ENCODE measurements at places on chromosomes 16 and 17.
A peak's percentile ranks its signal among the peaks of the same experiment; 100 is the strongest.

- H3K27ac ChIP-seq: no peak overlapping the region
- peaks cover 11% of the 10 kb centered on the region for H3K4me1 ChIP-seq
- H3K36me3 ChIP-seq: no peaks in the 10 kb centered on the region
- H3K27me3 ChIP-seq: peaks cover 4% of the 10 kb centered on the region
- DNase-seq: peak; percentile 49
Observed at GRCh38 chr16:23801378-23801777, 34.4 kb upstream of the PRKCB start.

DNA sequence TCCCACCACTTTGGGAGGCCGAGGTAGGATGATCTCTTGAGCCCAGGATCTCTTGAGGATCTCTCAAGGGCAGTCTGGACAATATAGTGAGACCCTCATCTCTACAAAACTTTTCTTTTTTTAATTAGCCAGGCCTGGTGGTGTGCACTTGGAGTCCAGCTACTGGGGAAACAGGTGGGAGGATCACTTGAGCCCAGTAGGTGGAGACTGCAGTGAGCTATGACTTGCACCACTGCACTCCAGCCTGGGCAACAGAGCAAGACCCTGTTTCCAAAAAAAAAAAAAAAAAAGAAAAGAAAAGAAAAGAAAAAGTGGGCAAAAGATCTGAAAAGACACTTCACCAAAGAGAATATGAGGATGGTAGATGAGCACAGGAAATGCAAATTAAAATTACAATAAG, 15.0 kb downstream of the RAB40B start:
- H3K36me3 ChIP-seq: peaks cover 9% of the 10 kb centered on the region
- H3K27ac ChIP-seq: no peak overlapping the region
- no peak for DNase-seq
- no peak overlapping the region for H3K4me3 ChIP-seq

- peaks cover 38% of the 10 kb centered on the region for H3K4me1 ChIP-seq
- peak; percentile 19 for DNase-seq
- H3K27ac ChIP-seq: no peak overlapping the region
- peaks cover 10% of the 10 kb centered on the region for H3K27me3 ChIP-seq
- H3K36me3 ChIP-seq: no peaks in the 10 kb centered on the region
Observed at GRCh38 chr17:76504117-76504516, 2.9 kb upstream of the RHBDF2 start.

DNA sequence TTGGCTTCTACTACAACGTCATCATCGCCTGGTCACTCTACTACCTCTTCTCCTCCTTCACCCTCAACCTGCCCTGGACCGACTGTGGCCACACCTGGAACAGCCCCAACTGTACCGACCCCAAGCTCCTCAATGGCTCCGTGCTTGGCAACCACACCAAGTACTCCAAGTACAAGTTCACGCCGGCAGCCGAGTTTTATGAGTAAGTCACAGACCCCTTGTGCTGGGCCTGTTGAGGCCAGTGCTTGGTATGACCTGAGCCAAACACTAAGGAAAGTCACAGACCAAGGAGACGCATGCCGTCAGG, 16.1 kb downstream of the SLC6A2 start:
- H3K27ac ChIP-seq: no peak overlapping the region
- DNase-seq: no peak
- H3K36me3 ChIP-seq: no peaks in the 10 kb centered on the region
- peaks cover 13% of the 10 kb centered on the region for H3K27me3 ChIP-seq

DNA sequence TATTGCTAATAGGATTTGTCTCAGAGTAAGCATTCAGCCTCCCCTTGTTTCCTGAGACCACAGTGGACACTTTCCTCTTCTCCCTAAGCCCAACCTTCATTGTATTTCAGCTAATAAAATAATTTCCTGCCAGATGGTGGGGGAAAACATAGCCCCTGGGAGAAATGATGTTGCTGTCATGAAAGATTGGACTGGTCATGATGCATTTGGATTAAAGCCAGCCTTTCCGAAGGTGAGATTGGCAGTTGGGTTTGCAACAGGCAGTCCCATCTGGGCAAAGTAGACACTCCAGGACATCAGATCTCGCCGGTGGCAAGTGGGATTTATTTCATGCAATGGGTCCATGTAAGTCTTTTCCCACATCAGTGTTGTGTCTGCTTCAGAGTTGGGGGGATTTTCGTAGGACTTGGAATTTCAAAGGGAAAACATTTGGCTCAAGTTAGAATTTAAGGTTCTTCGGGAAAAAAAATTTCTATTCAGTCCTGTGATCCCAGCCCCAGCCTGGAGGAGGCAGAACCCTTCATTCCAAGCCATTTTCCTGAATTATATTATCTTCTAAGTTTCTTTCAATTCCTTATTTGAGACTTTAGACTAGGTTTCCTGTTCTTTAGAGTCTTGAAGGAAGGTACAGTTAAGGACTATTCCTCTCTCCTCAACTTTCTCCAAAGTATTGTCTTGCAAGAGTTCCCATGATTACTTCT, 391.7 kb downstream of the XYLT1 start:
- H3K4me1 ChIP-seq: no peaks in the 10 kb centered on the region
- no peak overlapping the region for H3K4me3 ChIP-seq
- no peak for DNase-seq
- no peaks in the 10 kb centered on the region for H3K36me3 ChIP-seq
- no peak overlapping the region for H3K27ac ChIP-seq

- H3K36me3 ChIP-seq: peaks cover 11% of the 10 kb centered on the region
- no peak overlapping the region for H3K27ac ChIP-seq
- H3K4me3 ChIP-seq: no peak overlapping the region
- H3K27me3 ChIP-seq: peaks cover 2% of the 10 kb centered on the region
- peaks cover 36% of the 10 kb centered on the region for H3K4me1 ChIP-seq
Observed at GRCh38 chr17:43353393-43353792, 45.4 kb upstream of the ARL4D start.

DNA sequence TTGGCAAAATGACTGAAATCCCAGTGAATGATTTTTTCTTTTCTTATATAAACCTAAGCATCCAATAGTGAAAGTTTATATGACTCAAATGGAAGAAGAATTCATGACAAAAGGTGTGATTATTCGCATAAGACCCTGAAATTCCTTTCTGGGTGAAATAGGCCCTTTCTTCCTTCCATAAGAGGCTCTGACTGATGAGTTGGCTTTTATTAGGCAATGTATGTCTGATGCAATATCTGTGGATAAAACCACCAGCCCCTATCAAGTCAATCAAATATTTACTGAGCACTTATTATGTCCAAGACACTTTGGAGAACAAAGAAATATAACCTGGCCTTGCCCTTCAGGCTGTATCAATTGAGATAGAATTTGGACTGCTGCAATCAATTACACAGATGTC, 316.6 kb downstream of the CDH13 start:
- H3K4me3 ChIP-seq: no peak overlapping the region
- H3K27ac ChIP-seq: no peak overlapping the region
- H3K4me1 ChIP-seq: no peaks in the 10 kb centered on the region
- H3K36me3 ChIP-seq: no peaks in the 10 kb centered on the region

GRCh38 chr17:50817838-50818237, 17.5 kb upstream of the WFIKKN2 start:
- peak overlapping the region; percentile 22 for H3K4me3 ChIP-seq
- H3K27ac ChIP-seq: no peak overlapping the region
- H3K4me1 ChIP-seq: peaks cover 11% of the 10 kb centered on the region
- peak; percentile 11 for DNase-seq
- peaks cover 14% of the 10 kb centered on the region for H3K27me3 ChIP-seq
- no peaks in the 10 kb centered on the region for H3K36me3 ChIP-seq

- no peaks in the 10 kb centered on the region for H3K27me3 ChIP-seq
- peaks cover 52% of the 10 kb centered on the region for H3K4me1 ChIP-seq
- peaks cover 43% of the 10 kb centered on the region for H3K36me3 ChIP-seq
Observed at GRCh38 chr16:84594725-84595038, 23.2 kb downstream of the COTL1 start.

- no peak overlapping the region for H3K27ac ChIP-seq
- H3K27me3 ChIP-seq: peaks cover 34% of the 10 kb centered on the region
- no peaks in the 10 kb centered on the region for H3K36me3 ChIP-seq
- H3K4me1 ChIP-seq: no peaks in the 10 kb centered on the region
- DNase-seq: no peak
- no peak overlapping the region for H3K4me3 ChIP-seq
Observed at GRCh38 chr17:59498530-59499307, 66.7 kb upstream of the DHX40 start.

- DNase-seq: no peak
- no peak overlapping the region for H3K4me3 ChIP-seq
- no peak overlapping the region for H3K27ac ChIP-seq
- H3K36me3 ChIP-seq: peaks cover 9% of the 10 kb centered on the region
- peaks cover 28% of the 10 kb centered on the region for H3K4me1 ChIP-seq
Observed at GRCh38 chr16:74650966-74651567, 15.6 kb downstream of the RFWD3 start.

DNA sequence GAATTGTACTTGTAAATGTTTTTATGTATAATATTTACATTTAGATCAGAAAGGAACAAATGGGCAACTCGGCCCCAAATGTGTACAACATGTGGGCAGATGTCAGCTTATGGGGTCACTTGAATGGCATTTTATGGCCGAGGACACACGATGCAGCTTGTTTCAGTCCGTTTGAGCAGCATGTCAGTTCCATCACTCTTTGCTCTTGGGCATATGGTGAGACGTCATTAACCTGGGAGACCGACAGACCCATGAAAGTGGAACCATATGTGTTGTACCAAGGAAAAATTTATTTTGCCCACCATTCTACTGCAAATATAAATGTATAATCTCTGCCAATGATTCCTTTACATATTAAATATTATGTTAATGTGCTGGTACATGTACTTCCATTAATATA, 561.9 kb upstream of the SOX9 start:
- peaks cover 2% of the 10 kb centered on the region for H3K27me3 ChIP-seq
- no peak overlapping the region for H3K4me3 ChIP-seq
- no peak overlapping the region for H3K27ac ChIP-seq
- peaks cover 6% of the 10 kb centered on the region for H3K4me1 ChIP-seq

DNA sequence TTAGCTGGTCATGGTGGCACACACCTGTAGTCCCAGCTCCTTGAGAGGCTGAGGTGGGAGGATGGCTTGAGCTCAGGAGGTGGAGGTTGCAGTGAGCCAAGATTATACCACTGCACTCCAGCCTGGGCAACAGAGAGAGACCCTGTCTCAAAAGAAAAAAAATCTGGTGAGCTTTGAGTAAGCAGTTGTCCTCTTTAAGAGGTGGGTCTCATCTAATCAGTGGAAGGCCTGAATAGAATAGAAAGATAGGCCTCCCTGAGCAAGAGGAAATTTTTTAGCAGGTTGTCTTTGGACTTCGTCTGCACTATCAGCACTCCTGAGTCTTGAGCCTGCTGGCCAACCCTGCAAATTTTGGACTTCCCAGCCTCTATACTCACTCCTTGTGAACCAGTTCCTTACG, 266.0 kb upstream of the ZFHX3 start:
- no peak overlapping the region for H3K27ac ChIP-seq
- H3K4me1 ChIP-seq: no peaks in the 10 kb centered on the region
- no peaks in the 10 kb centered on the region for H3K36me3 ChIP-seq
- peaks cover 10% of the 10 kb centered on the region for H3K27me3 ChIP-seq
- no peak for DNase-seq

GRCh38 chr17:39661744-39662541, 3.2 kb upstream of the TCAP start:
- no peaks in the 10 kb centered on the region for H3K36me3 ChIP-seq
- H3K27ac ChIP-seq: no peak overlapping the region
- no peak for DNase-seq
- no peak overlapping the region for H3K4me3 ChIP-seq

- no peak overlapping the region for H3K27ac ChIP-seq
- H3K4me3 ChIP-seq: no peak overlapping the region
- H3K36me3 ChIP-seq: peaks cover 19% of the 10 kb centered on the region
- DNase-seq: no peak
- peaks cover 53% of the 10 kb centered on the region for H3K4me1 ChIP-seq
- no peaks in the 10 kb centered on the region for H3K27me3 ChIP-seq
Observed at GRCh38 chr17:28331891-28332420, 3.3 kb downstream of the IFT20 start.

- H3K4me1 ChIP-seq: peaks cover 30% of the 10 kb centered on the region
- H3K27ac ChIP-seq: peak overlapping the region; percentile 94
- H3K4me3 ChIP-seq: peak overlapping the region; percentile 51
- peaks cover 15% of the 10 kb centered on the region for H3K36me3 ChIP-seq
Observed at GRCh38 chr16:23423496-23424049, 29.4 kb downstream of the COG7 start.

GRCh38 chr17:3768769-3769168, 32.2 kb downstream of the ITGAE start:
- no peak for DNase-seq
- peaks cover 10% of the 10 kb centered on the region for H3K27me3 ChIP-seq
- H3K4me3 ChIP-seq: no peak overlapping the region
- no peak overlapping the region for H3K27ac ChIP-seq
- peaks cover 19% of the 10 kb centered on the region for H3K4me1 ChIP-seq
- peaks cover 5% of the 10 kb centered on the region for H3K36me3 ChIP-seq

DNA sequence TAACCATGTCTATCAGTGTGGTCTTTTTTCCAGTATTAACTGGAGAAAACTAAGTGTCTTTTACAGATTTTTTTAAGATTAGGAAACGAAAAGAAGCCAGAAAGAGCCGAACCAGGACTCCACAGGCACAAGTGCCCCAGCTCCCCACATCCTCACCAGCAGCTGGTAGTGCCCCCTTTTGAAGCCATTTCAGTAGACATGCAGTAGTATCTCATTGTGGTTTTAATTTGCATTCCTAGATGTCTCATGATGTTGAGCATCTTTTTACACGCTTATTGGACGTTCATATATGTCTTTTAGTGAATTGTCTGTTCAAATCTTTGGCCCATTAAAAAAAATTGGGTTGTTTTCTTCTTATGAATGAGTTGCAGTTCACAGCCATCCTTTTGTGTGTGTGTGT, 4.8 kb upstream of the CMTM3 start:
- H3K36me3 ChIP-seq: peaks cover 8% of the 10 kb centered on the region
- no peak overlapping the region for H3K4me3 ChIP-seq
- peaks cover 9% of the 10 kb centered on the region for H3K4me1 ChIP-seq
- no peak overlapping the region for H3K27ac ChIP-seq
- DNase-seq: no peak

GRCh38 chr17:42438600-42439567, 15.8 kb upstream of the CAVIN1 start:
- DNase-seq: no peak
- H3K27me3 ChIP-seq: peaks cover 2% of the 10 kb centered on the region
- no peak overlapping the region for H3K4me3 ChIP-seq
- peaks cover 22% of the 10 kb centered on the region for H3K4me1 ChIP-seq
- H3K27ac ChIP-seq: no peak overlapping the region
- H3K36me3 ChIP-seq: no peaks in the 10 kb centered on the region

- H3K27ac ChIP-seq: no peak overlapping the region
- H3K4me1 ChIP-seq: peaks cover 7% of the 10 kb centered on the region
- no peak for DNase-seq
Observed at GRCh38 chr17:2466931-2467330, 44.8 kb downstream of the METTL16 start.

DNA sequence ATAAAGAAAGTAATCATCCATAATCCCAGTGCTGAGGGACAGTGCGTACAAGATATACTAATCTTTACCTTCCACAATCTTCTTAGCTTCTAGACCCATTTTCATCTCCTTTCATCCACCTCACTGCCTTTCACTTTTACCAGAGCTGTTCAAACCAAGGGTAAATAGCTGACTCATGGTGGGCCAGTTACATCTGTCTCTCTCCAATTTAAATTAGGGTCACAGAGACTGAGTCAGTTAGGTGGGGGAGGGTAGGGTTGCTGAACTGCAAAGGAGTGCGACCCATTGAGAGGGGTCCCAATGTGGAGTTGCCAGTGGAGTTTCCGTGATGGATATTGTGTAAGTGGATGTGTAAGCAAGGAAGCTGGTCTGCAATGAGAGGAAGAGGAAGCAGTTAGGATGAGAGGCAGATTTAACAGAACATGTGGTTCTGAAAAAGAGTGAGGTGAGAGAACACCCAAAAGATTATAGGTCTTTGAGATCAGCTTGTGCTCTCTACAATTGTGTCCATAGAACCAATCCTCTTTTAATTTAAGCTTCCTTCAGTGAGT, 83.5 kb downstream of the GP2 start:
- no peaks in the 10 kb centered on the region for H3K4me1 ChIP-seq
- H3K27me3 ChIP-seq: no peaks in the 10 kb centered on the region
- H3K36me3 ChIP-seq: no peaks in the 10 kb centered on the region
